ENCODE measurements at places on chromosomes 1 and 21.

- no peak for DNase-seq
Measured at GRCh38 chr1:64471218-64472039, 1.5 kb downstream of the CACHD1 start.

DNA sequence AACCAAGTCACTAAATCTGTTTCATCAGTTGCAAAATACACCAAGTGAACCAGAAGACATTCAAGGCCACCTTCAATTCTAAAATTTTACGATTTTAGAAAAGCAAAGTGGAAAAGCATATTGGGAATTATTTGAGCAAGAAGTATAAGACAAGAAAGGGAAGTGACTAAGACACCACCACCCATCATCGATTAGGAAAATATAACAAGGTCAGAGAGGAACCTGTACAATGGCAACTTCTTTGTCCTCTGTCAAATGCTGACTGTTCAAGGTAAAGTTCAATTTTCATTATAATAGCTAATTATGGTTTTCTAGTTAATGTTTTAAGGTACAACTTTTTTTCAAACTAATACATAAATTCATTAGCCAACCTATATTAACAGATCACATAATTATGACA is 10.8 kb downstream of the FRRS1 start:
- DNase-seq, result no peak

DNA sequence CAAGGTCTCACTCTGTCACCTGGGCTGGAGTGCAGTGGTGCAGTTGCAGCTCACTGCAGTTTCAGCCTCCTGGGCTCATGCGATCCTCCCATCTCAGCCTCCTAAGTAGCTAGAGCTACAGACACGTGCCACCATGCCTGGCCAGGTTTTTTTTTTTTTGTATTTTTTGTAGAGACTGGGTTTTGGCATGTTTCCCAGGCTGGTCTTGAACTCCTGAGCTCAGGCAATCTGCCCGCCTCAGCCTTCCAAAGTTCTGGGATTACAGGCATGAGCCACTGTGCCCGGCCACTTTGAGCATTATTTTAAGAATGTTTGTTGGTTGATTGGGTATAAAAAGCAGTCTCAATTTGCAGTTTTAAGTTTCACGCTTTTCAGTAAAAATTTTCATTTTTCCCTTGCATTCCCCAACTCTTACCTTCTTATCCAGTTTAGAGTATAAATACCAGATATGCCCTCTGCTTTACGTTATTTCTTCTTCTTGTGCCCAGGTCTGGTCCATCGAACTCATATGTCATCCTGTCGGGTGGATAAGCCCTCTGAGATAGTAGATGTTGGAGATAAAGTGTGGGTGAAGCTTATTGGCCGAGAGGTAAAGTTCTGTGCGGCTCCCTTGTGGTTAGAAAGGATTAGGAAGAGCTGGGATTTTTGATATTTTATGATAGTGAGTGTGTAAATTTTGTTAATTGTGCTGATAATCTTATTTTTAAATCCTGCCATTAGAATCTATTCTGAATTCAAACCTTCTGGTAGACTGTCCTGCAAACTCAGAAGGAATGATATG is 36.0 kb downstream of the FABP3 start:
- no peak for DNase-seq

DNA sequence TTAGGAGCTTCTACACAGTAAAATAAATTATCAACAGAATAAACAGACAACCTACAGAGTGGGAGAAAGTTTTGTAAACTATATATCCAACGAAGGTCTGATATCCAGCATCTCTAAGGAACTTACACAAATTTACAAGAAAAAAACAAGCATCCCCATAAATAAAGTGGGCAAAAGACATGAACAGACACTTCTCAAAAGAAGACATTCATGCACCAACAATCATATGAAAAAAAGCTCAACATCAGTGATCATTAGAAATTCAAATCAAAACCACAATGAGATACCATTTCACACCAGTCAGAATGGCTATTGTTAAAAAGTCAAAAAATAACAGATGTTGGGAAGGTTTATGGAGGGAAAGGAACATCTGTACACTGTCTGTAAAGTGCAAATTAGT is 526.4 kb upstream of the CAMK1G start:
- no peak for DNase-seq

- no peak for DNase-seq
Measured at GRCh38 chr1:171366816-171367215, 52.8 kb downstream of the FMO4 start.

DNA sequence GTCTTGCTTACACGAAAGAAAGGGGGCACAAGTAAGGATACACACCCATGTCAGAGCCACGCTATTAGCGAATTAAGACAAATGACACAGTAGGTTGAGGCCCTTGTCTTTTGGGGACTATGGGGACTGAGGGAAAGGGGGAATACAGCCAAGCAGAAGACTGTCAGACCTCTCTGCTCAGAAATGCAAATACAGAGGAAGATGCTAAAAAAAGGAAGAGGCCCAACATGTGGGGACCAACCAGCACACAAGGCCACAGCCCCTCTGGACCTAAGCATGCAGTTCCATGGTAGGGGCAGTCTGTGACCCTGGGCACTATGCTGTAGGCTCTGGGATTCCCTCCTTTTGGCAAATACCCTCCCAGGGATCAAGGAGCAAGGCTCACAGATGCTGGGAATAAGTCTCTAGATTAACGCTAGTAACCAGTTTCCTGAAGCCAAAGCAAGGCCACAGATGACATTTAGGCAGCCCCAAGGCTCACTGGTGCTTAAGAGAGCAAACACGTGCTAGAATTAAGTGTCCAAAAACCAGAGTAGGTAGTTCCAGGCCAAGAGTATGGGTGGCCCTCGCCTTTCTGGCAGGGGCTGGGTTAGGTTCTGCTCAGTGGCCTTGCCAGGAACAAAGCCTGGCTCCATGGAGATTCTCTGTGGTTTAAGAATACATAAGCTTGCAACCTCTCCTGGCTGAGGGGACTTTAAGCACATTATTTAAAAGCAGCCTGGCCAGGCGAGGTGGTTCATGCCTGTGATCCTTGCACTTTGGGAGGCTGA is 38.2 kb downstream of the RABIF start:
- DNase-seq, result no peak

DNA sequence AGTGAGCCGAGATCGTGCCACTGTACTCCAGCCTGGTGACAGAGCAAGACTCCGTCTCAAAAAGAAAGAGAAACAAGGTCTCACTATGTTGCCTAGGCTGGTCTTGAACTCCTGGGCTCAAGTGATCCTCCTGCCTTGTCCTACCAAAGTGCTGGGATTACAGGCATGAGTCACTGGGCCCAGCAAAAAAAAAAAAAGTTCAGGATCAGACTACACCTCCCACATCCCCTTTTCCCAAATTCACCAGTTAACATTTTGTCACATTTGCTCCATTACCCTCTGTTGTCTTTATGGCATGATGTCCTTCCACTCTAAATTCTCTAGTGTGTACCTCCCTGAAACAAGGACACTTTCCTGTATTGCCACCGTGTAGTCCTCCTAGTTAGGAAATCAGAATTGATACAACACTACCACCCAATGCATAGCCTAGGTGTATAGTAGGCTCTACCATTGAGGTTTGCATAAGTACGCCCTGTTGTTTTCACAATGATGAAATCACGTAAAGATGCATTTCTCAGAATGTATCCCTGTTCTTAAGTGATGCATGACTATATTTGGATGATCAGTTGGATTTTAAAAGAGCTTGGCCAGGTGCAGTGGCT is 10.7 kb downstream of the SPEN start:
- no peak for DNase-seq

DNA sequence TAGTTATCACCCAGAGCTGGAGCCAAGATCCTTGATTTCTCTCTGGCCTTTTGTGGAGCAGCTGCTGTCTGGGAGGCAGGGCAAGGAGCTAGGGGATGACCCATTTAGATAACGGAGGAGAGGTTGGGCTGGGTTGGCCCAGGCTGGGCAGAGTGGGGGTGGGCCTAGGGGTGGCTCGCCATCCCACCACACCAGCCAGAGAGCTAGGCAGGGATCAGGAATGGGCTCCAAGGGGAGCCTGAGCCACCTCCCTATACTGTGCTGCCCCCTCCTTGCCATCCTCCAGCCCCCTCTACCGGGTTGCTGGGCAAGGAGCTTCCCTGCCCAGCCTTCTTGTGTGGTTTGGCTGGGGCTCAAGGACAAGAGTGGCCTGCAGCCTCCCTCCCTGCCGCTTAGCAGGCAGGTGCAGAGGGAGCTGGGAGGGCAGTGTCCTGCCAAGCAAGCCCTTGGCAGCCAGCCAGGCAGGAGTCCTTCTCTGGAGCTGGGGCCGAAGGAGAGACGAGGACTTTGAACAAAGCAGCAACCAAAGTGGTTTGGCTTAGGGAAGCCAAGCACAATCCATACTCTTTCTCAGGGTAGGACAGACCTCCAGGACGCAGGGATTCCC is 4.1 kb downstream of the NUAK2 start:
- no peak for DNase-seq
